ENCODE measurements at places on chromosomes 1 and 21. TPM values are rescaled to one million over a fixed set of nuclear protein-coding genes. Genes with fewer than 3 reads are reported as not detected.
A peak's percentile ranks its signal among the peaks of the same experiment; 100 is the strongest.

Gene KRTAP19-3
- not detected for total RNA-seq

Gene DDAH1
- total RNA-seq: not detected

Gene FMO5
- 0.22 TPM for total RNA-seq

DNA sequence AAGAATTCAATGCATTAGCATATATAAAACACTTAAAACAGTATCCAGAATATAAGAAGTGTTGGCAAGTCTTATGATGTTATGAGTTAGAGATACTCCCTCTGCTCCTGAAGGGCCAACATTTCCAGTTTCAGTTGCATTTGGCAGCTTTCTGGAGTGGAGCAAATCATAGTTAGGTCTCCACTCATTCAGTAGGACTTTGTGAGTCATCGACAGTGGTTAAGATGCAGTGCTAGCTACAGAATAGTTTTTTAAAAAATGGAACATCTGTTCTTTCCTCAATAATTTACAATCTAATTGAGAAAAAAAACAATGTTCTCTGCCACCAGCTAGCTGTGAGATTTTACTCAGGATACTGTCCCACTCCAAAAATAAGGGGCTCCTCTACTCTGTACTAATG is 389.1 kb downstream of the HLX start:
- DNase-seq: no peak

DNA sequence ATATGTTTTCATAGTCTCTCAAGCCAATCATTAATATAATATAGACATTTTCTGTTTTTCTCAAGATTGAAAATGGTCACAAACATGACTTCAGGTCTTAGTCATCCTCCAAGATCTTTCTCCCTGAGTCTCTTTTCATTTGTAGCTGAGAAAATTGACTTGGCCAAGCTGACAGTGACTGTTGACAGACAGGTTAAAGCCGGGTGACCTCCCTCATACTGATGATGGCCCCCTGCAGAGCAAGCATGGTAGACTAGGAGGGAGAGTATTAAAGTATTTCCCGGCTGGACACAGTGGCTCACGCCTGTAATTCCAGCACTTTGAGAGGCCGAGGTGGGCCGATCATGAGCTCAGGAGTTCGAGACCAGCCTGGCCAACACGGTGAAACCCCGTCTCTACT is 6.8 kb upstream of the KIAA1614 start:
- no peak for DNase-seq

DNA sequence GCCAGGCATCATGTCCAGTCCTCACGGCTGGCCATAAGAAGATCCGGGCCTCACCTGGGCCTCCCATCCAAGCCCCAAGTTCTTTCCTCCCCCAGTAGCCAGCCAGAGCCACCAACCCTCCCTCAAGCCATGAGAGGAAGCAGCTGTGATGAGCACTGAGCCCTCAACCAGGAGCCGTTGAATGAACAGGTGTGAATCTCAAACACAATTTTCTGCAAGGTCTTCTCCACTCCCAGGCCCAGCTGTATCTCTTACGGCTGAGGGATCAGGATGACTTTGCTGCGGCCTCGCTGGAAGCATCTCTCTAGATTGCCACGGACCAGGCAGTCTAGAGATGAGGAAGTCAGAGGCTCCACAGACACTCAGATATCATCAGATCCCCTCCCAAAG is 9.8 kb upstream of the CLDN14 start:
- DNase-seq: no peak

DNA sequence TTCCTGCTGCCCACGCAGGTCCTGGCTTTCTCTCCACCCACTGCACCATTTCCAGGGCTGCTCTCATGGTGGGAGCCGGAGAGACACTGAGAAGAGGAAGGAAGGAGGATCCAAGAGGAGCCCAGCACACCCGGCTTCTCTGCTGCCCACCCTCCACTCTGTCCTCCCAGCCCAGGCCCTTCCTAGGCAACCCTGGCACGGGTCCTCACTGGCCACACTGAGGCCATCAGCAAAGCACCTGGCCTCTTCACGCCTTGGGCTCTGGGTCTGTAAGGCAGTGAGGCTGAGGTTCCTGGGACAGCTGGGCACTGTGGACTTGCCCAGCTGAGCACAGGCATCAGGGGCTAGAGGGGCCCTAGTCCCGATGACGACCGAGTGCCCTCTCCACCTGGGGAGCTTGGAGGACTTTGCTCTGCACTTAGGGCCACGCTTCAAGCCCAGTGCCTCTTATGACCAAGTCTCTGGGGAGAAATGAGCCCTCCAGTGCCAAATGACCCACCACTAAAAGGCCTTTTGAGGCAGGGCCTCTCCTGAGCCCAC is 43.1 kb downstream of the PDE9A start:
- DNase-seq: no peak

Gene TDRD10
- total RNA-seq: not detected

Gene MNDA
- 0.20 TPM for total RNA-seq

Gene ADPRS
- 48.7 TPM for total RNA-seq

- no peak for DNase-seq
Measured at GRCh38 chr1:174965362-174966007, 34.3 kb upstream of the CACYBP start.

Gene BRINP3
- total RNA-seq: not detected

DNA sequence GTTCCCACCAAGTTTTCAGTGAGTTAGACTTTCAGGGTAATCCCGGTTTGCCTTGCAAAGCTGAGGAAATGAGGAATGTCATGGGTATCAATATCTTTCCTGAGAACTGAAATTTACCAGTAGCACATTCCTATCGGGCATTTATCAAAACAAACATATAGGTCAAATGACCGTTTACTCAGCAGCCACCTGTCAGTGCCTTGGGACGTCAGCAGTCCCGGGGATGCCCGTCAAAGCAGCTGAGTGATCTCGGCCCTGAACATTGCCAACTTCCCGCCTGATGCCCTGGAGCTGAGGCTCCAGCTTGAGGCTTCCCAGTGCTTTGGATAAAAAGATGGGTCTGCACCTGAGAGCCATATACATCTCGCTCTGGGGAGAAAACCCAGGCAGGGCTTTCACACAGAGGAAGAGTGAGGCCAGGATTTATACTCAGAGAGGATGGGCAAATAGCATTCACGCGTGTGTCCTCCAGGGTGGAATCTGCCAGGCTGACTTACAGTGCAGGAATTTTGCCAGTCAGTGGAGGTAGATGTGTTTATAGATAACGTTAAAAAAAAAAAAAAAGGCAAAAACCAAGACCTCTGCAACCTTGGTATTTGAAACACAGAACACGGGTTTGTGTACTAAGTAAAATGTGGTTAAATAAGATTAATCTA is 435.7 kb upstream of the VAMP3 start:
- no peak for DNase-seq

GRCh38 chr1:15825800-15826199 is 18.4 kb upstream of the UQCRHL start:
- DNase-seq: no peak

GRCh38 chr1:219847215-219847855 is 81.0 kb downstream of the SLC30A10 start:
- DNase-seq: no peak

GRCh38 chr1:151340870-151341754 is 5.9 kb downstream of the RFX5 start:
- DNase-seq: peak; percentile 43

- DNase-seq: no peak
Measured at GRCh38 chr1:54371038-54371941, 34.9 kb downstream of the SSBP3 start.

GRCh38 chr21:33373451-33373850 is 29.8 kb upstream of the IFNGR2 start:
- no peak for DNase-seq

DNA sequence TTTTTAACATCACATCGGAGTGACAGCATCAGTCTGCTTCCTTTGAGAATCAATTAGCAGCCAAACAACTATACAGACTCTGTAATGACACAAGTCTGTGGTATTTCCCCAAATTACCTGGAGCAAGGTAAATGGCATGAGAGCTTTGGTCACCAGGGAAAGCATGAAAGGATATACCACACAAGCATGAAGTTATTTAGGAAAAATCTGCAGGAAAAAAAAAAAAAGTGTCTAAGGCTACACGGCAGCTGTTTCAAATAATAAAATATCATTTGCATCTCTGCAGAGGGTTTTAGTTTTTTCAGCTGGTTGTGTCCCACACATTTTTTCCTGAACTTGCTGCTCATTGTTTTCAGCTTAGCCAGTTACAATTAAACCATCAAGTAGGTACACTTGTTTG is 234.7 kb downstream of the TTLL7 start:
- no peak for DNase-seq

Gene CFHR3
- total RNA-seq: not detected

Gene VSIG8
- total RNA-seq: not detected

GRCh38 chr1:121586369-121587229 is 401.8 kb downstream of the SRGAP2C start:
- no peak for DNase-seq

Gene PCP4
- total RNA-seq: not detected

DNA sequence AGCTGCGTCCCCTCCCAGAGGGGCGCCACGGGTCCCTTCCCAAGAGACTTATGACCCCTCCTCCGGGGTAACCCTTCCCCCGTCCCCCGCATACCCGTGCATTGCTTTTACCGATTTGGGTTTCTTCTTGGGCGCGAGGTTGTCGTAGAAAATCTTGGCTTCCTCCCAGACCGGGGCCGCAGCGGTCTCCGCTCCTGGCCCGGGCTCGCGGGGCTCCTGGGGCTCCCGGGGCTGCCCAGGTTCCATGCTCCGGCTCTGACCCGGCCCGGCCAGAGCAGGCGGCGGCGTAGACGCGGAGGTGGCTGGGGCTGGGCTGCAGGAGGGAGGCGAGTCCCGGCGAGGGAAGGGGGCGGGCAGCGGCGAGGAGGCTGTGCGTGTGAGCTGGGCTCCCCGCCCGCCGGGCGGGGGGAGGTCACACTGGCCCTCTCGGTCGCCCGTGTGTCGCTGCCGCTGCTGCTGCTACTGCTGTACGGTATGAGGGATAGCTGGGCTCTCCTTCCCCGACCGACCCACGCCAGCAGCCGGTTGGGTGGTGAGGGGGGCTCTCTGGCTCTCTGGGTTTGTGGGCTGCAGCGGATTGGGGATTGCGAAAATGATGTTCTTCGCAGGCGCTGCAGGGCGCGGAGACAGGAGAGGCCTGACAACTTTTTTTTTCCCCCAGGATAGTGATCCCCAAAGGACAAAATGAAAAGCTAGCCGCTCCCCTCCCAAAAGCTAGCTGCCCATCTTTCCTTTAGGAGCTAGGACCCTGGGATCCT is at the start of gene NT5C1A:
Gene NT5C1A (minus strand): TSS at position 315 of the 758 bp plus-strand sequence. CDS start 69 bp downstream, at position 246.
- peak; percentile 59 for DNase-seq

DNA sequence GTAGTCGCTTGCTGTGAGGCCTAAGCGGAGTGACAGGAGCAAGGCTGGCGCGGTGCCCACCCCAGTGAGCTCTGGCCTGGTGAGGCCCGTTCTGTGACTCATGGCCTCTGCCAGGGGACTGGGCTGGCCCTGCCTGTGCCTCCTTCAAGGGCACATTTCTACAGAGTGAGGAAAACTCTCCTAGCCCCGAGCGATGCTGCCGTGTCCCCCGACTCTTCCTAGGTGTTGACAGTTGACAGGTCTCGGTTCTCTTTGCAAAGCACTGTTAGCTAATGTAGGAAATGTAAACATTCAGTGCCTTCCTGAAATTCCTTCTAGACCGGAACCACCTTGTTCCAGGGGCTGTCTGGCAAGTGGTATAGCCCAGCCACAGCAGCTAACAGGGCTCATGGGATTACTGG is 43.9 kb downstream of the ABCG1 start:
- DNase-seq: no peak
